ENCODE measurements at places on chromosomes 3 and 15.

- peak; percentile 82 for DNase-seq
Observed at GRCh38 chr3:140023616-140024530, 88.9 kb downstream of the CLSTN2 start.

GRCh38 chr15:88274553-88275460, 18.3 kb upstream of the NTRK3 start:
- peak; percentile 51 for DNase-seq

DNA sequence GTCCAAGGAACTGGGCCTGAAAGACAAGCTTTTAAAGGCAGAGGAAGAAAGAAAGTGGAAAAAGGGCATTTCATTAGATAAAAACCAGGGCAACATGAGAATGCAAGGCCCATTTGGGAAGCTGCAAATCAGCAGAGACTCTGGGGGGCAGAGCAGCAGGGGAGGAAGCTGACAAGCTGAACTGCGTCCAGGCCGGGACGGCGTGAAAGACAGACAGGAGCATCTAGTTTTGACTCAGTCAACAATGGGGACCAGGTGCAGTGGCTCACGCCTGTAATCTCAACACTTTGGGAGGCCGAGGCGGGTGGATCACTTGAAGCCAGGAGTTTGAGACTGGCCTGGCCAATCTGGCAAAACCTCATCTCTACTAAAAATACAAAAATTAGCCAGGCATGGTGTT, 69.9 kb downstream of the CDC25A start:
- DNase-seq: no peak

DNA sequence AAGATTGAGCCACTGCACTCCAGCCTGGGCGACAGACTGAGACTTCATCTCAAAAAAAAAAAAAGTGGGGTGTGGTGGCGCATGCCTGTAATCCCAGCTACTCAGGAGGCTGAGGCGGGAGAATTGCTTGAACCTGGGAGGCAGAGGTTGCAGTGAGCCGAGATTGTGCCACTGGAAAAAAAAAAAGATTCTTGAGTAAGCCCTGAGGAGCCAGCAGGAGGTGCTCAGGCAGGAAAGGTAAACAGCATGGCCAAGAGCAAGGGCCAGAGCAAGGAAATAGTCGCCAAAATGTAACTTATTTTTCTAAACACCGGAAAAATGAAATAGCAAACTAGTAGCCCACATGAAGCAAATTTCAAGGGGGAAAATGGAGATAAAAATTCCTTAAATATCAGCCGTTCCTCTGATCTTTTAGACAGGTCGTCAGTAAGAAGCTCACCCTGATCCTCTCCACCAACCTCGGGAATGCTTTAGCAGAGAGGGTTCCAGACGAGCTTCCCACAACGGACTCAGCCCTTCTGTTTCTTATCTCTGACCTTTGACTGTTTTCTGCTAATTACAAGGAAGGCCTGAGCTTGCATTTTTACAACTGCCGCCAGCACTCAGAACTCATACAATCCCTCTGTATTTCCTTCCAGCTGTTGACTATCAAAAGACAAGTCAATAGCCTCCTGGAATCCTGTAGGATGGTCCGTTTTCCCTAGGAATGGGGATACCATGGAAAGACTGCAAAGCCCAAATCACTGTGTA, 45.0 kb upstream of the AKAP13 start:
- DNase-seq: no peak

- no peak for DNase-seq
Observed at GRCh38 chr15:67550522-67550921, 8.0 kb downstream of the MAP2K5 start.

DNA sequence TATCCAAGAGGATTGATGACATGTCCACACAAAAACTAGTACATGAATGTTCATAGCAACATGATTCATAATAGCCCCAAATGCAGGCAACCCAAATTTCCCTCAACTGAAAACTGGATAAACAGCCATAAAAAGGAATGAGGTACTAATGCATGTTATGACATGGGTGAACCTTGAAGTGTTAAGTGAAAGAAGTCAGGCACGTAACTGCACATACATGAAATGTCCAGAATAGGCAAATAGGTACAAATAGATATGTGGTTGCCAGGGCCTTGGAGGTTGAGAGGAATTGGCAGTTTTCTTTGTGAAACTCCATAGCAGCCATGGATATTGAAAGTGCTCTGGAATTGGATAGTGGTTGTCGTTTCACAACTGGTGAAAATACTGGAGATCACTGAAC, 52.2 kb upstream of the CCR4 start:
- no peak for DNase-seq

- DNase-seq: no peak
Observed at GRCh38 chr15:41417418-41418195, 712 bp downstream of the RTF1 start.

GRCh38 chr3:176349706-176350105, 847.6 kb downstream of the TBL1XR1 start:
- no peak for DNase-seq

DNA sequence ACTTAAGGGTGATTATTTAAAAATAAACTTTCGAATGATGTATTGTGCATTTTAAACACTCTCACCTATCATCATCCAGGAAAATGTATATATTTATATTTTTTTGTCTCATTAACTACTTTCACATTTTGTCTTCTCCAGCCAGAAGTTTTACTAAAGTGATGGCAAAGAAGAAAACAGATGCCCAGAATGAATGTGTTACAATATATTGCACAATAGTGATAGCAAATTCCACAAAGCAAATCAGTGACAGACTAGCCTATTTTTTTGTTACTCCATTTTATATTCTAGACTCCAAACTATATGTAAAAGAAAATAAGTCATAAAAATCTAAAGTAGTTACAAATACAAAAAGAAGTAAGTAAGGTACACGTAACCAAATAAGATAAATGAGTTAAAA, 414.7 kb downstream of the EPHA3 start:
- DNase-seq: no peak

DNA sequence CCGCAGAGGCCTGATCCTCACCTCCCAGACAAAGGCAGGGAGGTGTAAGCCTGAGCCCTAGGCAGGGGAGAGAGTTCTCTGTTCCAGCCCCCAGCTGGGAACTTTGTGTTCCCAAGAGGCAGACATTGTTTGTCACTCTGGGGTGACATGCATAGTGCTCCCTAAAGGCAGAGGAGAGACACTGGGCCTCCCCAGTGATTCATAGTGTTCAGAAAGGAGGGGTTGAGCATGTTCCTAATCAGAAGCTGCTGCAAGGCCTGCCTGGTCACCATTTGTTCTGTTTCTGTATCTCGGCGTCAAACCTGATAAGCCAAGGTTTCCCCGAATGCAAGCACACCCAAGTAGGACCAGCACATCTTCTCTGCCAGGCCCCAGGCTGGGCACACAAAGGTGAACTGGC, 24.0 kb upstream of the SLC6A6 start:
- DNase-seq: no peak

DNA sequence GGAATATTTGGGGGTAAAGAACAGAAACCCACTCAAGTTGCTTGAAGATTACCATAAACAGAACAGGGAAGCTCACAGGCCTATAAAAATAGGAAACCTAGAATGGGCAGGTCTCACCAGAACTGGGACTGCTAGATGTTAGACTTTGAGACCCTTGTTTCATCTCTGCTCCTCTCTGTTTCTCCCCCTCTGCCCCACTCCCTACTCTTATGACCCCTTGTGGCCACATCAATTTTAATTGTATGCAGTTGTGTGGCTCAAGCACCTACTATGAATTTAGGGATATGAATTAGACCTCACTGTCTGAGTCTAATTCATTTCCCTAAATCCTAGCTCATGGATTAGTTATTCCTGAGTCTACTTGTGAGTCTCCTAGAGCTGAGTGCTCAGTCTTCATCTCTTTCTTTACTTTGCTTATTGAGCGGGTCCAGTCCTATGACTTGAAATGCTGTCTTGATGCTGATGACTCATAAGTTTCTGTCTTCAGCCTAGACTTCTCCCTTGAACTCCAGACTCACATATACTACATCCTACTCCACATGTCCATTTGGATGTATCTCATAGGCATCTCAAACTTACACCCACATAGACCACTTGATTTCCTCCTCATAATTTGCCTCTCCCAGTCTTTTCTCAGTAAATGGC, 78.7 kb downstream of the ITPR1 start:
- DNase-seq: no peak

- DNase-seq: no peak
Observed at GRCh38 chr3:46112296-46112695, 85.0 kb upstream of the XCR1 start.
